ENCODE measurements at places on chromosomes 1 and 21.

- no peak for DNase-seq
Measured at GRCh38 chr1:156376146-156376545, 7.1 kb downstream of the RHBG start.

DNA sequence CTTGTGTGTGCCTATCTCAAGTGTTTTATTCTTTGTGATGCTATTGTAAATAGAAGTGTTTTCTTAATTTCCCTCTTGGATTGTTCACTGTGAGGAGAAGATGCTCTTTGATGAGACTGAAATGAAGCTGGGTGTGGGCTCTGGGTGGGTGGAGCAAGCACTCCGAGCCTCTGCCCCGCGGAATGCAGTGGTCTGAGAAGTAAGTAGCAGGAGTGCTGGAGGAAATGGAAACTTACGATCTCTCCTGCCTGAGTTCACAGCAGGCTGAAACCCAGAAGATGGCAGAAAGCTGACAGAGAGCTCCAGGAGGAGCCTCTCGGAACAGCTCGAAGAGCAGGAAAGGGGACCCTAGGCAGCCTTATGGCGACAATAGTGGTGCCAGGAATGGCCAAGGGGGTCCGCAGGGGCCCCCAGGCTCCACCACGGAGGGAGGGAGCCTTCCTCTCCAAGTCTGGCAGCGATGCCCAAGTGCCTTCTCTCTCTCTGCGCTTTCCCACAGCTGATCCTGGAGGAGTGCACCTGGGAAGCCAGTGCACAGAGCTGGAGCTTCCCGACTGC, 126.8 kb upstream of the COL6A1 start:
- no peak for DNase-seq

DNA sequence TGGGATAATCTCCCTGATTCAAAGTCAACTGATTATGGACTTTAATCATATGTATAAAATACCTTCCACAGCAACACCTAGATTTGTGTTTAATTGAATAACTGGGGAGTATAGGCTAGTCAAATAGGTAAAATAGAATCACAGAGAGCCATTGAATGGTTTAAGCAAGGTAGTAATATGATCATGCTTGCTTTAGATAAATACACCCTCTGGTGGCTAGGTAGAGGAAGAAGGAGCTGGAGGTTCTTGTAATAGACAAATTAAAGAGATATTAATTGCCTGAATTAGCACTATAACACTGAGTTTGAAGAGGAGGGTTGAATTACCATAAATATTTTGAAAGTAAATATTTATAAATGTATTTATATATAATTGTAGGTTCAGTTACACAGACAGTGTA, 40.3 kb downstream of the DIRAS3 start:
- no peak for DNase-seq

- no peak for DNase-seq
Measured at GRCh38 chr1:154833841-154834240, 36.2 kb downstream of the KCNN3 start.

GRCh38 chr21:38538353-38538752, 40.1 kb upstream of the ERG start:
- no peak for DNase-seq

DNA sequence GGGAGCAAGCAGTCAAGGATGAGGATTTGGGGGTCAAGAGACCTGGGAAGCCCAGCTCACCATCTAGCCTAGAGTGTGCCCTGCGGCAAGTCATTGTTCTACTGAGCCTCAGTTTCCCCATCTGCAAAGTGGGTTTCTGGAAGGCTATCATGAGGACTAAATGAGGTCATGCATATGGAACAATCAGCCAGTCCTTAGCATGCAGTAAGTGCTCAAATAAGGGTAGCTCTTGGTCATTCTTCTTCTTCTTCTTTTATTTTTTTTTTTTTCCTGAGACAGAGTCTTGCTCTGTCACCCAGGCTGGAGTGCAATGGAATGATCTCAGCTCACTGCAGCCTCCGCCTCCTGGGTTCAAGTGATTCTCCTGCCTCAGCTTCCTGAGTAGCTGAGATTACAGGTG, 99.9 kb upstream of the RUNX3 start:
- DNase-seq = no peak

- peak; percentile 45 for DNase-seq
Measured at GRCh38 chr1:7680207-7680954, 90.7 kb upstream of the VAMP3 start.

GRCh38 chr1:24570265-24571125, 14.6 kb downstream of the NCMAP start:
- no peak for DNase-seq

Measured in GDM1 (cell line).